Activated CD8-positive, alpha-beta memory T cell treated with anti-CD3 and anti-CD28 coated beads for 48 hours (primary cell): ENCODE measurements at places on chromosomes 5 and 9.

DNA sequence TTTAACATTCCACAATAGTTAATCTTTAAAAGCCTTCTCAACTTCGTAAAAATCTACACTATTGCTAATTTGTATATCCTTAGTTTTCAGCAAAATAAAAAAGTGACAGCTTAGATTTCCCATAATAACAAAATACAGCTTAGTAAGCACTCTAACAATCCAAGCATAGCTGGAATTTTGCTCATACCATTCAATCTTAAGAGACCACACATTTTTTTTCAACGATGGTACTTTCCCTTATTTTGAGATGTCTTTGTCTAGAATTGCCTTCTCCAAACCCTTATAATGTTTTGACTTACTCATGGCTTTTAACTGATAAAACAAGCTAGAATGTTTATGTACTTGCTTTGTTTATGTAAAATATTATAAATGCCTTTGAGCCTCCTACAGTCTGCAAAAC lies 65.6 kb downstream of the HOMER1 start:
- DNase-seq = no peak

GRCh38 chr9:75455444-75455921 lies 367.2 kb downstream of the OSTF1 start:
- no peak for DNase-seq

GRCh38 chr5:23330726-23331125 lies 176.7 kb upstream of the PRDM9 start:
- DNase-seq = no peak

DNA sequence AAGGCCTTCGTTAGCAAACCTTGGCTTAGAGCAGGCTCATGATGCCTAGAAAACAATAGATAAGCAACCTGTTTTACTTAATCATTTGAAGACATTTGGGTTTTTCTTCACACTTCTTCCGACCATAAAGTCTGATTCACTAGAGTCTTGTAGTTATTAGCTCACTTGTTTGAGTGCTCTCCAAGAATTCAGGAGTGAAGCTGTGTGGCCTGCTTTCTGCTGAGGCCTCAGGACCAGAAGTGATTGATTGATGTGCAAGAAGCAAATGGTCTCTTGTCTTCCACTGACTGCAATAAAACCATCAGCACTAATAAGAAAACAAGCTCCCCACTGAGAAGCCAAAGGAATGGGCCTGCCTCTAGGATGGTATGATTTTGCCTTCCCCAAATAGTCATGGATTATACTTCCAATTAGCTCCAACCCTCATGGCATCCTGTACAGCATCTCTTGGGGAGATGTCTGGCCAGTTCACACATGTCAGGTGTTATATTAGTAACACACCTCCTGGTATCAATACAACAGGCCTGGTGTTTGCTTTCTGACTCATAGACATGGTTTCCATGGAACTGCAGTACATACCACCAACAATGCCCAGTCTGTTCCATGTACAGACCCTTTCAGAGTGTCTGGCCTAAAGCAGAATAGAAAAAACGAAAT lies 317.6 kb downstream of the CWC27 start:
- DNase-seq = no peak

GRCh38 chr5:2505217-2505616 lies 246.3 kb downstream of the IRX2 start:
- no peak for DNase-seq

DNA sequence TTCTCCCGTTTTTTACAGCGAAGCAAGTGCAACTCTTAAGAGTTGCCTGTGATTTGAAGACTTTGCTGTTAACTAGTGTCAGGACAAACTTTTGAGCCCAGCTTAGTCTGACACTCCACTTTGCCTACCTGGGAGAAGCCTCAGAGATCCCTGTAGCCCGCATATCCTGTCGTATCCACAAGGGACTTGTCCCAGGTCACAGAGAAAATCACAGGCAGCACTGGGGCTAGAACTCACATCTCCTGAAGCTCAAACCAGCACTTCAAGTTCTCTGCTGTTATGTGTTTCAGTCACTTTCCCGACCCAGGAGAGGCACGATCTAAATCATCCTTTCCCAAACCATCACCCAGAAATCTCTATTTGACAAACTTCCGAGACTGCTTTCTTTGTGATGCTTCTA lies 584.5 kb downstream of the ACTL7B start:
- no peak for DNase-seq

GRCh38 chr9:89482901-89483361 lies 15.0 kb downstream of the SEMA4D start:
- DNase-seq = no peak

DNA sequence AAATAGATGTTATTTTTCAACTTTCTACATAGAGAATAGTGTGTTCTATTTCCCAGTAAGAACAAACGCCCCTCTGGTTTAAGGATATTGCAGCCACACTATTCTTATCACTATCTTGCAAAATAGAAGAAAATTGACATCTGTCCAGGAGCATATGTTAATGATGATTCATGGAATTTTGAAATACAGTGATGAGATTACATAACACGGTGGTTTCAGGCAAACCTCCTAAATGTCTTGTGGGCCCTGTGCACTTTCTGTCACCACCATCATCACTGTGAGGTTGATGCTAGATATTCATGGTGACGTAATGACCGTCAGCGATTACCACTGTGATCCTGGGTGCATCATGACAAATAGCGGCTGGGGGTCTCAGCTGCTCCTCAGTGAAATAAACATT lies 48.1 kb downstream of the CFAP90 start:
- DNase-seq = no peak

DNA sequence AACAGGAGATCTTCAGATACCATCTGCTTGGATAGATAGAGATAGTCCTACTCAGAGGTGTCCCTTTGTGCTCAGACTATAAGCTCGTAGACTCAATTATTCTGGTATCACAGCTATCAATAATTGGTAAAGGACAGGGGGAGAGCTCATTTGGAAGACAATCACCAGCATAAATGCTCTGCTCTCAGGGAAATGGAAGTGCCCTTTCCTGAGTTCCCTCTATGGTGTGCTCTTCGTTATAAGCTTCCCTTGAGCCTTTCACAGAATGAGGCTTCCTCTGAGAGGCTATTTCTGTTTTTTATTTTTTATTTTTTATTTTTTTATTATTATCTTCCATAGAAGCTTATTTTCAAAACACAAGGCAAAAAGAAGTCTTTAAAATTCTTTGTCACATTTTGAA lies 1155.7 kb upstream of the DMAC1 start:
- DNase-seq = no peak

GRCh38 chr9:124487260-124488182 lies 19.7 kb downstream of the NR5A1 start:
- no peak for DNase-seq

GRCh38 chr9:95770653-95771131 lies 104.8 kb upstream of the ERCC6L2 start:
- DNase-seq = no peak

GRCh38 chr5:61342071-61342501 lies 10.0 kb downstream of the ZSWIM6 start:
- DNase-seq = no peak

- DNase-seq = no peak
These were observed 444.0 kb upstream of the ZNF608 start for GRCh38 chr5:125190232-125191087.

GRCh38 chr9:88692827-88693226 lies 157.8 kb downstream of the NXNL2 start:
- no peak for DNase-seq

GRCh38 chr9:129177443-129177790 lies 644 bp downstream of the IER5L start:
- no peak for DNase-seq

DNA sequence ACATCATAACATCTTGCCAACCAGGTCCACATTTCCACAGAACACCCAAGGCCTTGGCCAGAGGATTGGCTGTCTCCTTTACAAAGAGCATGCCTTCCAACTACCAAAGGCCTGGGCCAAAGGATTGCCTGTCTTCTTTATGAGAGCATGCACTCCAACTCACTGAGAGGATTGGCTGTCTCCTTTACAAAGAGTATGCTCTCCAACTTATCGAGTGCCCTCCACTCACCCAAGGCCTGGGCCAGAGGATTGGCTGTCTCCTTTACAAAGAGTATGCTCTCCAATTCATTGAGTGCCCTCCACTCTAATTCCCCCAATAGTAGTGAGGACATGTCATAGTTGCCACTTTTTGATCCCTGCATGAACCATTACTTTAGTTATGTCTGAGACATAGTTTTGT lies 79.9 kb upstream of the TAS2R1 start:
- no peak for DNase-seq

DNA sequence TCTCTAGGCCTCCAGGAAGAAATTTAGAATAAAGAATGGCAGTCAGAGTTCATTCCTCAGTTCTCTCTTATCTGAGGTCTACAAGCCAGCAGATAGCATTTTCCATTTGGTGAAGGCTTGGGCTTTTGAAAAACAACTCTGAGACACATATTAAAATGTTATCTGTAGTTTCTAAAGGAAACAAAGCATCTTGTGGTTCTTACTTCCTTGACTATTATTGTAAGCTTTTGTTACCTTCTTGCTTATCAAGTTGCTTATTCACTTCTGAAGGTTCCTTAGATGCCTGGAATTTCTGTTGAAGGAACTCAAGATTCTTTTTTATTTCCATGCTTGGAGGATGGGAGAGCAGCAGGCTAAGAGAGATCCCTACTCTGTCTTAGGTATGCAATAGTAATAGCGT lies 79.2 kb upstream of the MRPS30 start:
- no peak for DNase-seq

DNA sequence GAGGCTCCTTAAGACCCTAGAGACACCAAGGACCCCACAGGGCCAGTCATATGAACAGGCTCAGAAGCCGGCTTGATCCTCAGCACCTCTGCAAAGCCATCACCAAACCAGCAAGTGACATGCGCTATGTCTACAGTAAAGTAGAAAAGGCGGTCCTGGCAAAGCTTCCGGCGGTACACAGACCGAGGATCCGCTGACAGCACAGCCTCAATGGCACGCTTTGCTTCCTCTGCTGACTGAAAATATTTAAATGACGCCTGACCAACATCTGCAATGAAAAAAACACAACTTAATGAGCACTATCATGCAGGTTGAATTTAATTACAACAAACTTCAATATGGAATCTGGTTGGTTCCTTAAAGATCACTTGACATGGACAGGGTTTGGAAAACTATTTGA lies 17.6 kb downstream of the TRMO start:
- DNase-seq = no peak

- DNase-seq = no peak
These were observed 255.6 kb downstream of the NR3C1 start for GRCh38 chr5:143147902-143148301.

DNA sequence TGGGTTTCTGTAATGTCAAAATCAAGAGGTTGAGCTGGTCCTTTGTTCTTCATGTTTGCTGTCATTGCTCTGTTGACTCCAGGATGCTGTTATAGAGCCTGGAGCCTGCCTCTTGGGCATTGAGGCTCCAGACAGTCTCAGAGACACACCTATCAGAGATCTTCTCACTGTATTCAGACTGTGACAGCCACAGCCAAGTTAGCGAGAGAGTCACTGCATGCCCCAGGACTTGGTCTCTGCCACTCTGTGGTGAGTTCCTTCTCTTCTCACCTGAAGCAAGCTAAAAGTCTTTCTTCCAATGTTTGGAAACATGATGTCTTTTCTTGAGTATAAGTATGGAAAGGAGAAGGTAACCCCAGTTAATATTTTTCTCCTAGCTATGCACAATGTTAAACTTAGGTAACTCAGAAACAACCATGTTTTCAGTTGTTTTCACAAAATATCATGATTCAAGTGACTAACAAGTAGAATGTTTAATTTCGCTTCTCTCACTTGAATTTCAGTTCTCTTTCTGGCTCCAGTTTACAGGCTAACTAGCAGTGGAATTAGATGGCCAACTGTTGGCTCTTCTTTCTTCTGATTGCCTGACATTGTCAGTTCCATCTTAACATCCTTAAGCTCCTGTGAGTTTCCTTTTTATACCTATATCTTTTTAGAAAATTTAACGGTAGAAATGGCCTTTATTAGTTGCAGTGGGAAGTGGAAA lies 20.6 kb upstream of the ZFYVE16 start:
- no peak for DNase-seq

DNA sequence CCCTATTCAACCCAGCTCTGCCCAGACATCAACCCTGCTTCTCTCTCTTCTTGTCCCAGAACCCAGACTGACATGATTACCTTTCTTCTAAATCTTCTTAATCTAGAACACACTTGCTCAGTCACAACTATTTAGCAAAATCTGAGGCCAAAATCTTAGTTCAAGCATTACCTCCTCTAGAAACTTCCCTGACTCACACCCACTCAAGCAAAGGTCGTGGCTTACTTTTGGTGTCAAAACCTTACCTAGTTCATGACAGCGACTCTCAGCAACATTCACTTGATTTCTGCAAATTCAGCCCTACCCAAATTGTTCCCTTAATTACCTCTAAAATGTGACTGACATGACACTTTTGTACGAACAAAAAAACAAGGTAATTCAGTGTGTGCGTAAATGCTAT lies 130.2 kb downstream of the TLE1 start:
- no peak for DNase-seq

GRCh38 chr9:78972303-78972999 lies 599.3 kb upstream of the TLE4 start:
- no peak for DNase-seq

DNA sequence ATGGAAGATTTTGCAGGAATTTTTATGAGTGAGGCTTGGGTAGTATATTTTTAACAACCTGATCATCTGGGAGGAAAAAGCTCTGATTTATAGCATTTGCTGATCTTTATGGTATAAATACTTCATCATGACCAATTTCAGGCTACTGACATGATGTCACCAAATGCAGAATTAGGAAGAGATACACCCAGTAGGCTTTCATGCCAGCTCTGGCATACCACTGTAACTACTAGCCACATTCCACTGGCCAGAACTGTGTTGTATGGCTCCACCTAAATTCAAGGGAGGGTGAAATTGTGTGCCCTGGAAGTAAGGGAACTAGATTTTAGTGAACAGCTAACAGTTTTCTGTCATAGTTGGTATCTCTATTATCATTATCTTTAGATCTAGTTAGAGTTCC lies 17.6 kb downstream of the AP3S1 start:
- DNase-seq = no peak

DNA sequence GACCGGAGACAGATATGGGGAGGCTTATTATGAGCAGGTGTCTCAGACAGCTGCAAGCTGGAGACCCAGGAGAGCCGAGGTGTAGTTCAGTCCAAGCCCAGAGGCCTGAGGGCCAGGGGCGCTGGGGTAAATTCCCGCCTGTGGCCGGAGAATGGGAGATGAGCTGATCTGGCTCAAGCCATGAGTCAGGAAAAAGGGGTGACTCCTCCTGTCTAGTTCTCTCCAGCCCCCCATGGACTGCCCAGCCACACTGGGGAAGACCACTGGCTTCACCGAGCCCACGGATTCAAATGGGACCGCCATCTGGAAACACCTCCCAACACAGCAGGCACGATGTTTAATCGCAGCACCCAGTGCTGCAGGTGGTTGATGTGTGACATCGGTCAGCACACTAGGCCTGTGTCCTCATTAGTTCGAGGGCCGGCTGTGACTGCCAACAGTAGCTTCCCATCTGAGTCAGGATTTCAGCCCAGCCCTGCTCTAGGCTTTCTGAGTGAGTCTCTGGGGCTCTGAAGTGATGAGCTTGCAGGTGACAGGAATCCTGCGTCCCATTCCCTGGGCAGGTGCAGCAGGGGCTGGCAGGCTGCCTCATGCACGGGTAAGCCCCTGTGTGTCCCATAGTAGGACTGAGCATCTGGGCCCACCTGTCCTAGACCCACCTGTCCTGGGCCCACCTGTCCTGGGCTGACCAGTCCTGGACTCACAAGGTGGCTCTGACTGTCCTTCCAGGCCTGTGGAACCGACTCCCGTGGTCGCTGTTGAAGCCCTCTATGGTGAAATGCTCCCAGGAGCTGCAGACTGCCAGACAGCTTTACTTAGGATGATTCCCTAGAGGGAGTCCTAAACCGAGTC lies 49.7 kb downstream of the AHRR start:
- no peak for DNase-seq

- DNase-seq = no peak
These were observed 59.7 kb downstream of the ATP10B start for GRCh38 chr5:160792281-160792680.
